ENCODE measurements at places on chromosomes 2 and 18. TPM values are rescaled to one million over a fixed set of nuclear protein-coding genes. Genes with fewer than 3 reads are reported as not detected.

- no peak for DNase-seq
Observed at GRCh38 chr2:85648619-85649018, 19.4 kb downstream of the SFTPB start.

- DNase-seq, result peak; percentile 53
Observed at GRCh38 chr2:34570266-34570872, 971.3 kb upstream of the FAM98A start.

DNA sequence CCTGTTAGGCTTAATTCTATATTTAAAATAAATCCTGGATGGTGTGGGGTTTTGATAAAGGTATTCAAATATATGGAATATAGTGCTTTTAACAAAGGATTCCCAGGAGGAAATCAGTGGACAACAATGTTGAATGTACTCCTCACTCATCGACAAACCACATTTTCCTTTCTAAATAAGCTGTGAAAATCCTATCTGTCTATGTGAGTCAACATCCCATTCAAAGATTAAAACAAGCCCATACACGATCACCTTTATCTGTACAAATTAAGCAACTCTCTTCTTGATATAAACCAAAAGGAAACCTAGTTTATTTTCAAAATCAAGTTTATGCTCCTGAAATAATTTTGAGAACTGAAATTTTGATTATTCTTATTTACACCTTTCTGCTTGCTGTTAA, 153.4 kb downstream of the ERBB4 start:
- DNase-seq, result no peak

GRCh38 chr2:86577817-86578456, 14.7 kb upstream of the CHMP3 start:
- DNase-seq, result no peak

- DNase-seq, result no peak
Observed at GRCh38 chr2:191641609-191642008, 36.3 kb upstream of the NABP1 start.

DNA sequence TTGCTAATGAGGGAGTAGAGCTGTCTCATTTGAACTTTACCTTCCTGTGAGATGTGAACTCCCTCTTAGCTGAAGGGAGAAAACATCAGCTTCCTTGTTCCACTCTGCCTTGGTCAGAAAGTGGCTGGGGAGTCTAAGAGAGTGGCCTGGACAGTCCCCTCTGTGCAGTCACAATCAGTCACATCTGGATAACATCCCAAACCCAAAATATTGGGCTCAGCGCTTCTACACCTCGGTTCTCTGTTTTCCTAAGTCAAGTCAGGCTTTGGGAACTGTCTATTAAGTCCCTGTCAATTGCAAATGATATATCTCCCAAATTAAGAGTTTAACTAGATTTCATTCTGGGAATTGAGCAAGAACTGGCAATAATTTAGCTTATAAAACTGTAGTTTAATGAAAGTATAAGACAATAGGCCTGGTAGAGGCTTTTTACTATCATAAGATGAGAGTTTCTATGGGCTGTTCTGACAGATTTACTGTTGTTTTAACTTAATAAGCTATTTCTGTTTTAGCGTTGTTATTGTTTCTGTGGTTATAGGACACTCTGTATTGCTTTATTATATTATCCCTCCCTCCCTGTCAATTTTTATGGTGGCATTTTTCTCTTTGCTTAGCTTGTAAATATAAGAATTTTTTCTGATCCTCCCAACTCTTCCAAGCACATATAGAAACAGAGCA, 135.1 kb upstream of the LHCGR start:
- no peak for DNase-seq

DNA sequence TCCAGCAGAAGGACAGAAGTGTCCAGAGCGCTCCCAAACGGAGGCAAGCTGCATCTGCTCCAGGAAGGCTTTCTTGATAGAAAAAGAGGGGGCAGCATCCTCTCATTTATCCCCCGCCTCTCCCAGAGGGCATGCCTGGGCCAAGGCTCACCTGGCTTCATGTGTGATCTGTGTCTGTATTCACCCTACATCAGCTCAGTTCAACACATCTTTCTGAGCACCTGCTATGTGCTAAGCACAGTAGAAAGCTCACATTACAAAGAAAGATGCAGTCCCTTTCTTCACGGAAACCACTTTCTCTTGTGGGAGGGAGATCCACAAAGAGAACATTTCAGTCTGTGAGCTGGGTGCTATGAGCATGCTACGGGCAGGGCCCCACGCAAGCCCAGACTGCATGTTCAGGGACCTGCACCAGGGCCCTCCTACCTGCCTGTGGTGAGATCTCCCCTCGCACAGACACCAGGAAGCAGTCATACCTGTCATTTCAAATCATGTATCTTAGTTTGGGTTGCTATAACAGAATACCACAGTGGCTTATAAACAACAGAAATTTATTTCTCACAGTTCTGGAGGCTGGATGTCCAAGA, 90.7 kb downstream of the PDCL3 start:
- no peak for DNase-seq

- no peak for DNase-seq
Observed at GRCh38 chr18:9066817-9067306, 35.6 kb upstream of the NDUFV2 start.

GRCh38 chr2:8461341-8461740, 220.5 kb upstream of the ID2 start:
- no peak for DNase-seq

DNA sequence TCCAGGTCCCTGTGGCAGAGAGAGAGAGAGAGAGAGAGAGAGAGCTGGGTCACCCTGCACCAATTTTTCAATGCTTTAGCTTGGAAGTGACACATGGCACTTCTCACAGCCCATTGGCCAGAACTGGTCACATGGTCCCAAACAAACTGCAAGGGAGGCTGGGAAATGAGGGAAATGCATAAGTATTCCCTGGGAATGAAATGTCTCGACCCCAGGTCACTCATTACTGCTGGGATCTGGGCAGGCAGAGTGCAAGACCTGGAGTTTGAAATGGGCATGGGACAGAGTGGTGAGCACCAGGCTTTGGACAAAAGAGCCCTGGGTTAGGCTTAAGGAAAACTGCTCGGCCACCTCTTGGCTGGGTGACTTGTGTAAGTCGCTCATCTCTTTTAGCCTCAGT, 37.0 kb downstream of the SMAD7 start:
- DNase-seq, result no peak

- no peak for DNase-seq
Observed at GRCh38 chr18:9914334-9914583, 443 bp downstream of the VAPA start.

DNA sequence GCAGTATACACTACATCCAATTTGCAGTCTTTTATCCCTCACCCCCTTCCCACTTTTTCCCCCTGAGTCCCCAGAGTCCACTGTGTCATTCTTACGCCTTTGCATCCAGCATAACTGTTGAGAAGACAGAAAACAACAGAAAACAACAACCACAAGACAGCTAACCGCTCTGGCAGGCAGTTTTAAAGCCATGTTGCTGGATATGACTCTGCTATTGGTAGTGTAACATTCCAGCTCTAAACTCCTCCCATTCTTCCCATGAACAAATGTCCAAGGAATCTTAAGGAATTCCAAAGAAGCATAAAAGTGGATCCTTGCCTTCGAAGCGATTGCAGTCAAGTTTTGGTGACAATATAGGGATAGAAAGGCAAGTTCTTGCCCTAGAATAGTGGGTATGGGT, 599.1 kb downstream of the NYAP2 start:
- DNase-seq, result no peak

GRCh38 chr18:38557006-38557405, 991.4 kb upstream of the CELF4 start:
- no peak for DNase-seq

- DNase-seq, result no peak
Observed at GRCh38 chr2:3025984-3026383, 351.6 kb downstream of the EIPR1 start.

- no peak for DNase-seq
Observed at GRCh38 chr18:13635046-13635445, 91.3 kb downstream of the FAM210A start.

DNA sequence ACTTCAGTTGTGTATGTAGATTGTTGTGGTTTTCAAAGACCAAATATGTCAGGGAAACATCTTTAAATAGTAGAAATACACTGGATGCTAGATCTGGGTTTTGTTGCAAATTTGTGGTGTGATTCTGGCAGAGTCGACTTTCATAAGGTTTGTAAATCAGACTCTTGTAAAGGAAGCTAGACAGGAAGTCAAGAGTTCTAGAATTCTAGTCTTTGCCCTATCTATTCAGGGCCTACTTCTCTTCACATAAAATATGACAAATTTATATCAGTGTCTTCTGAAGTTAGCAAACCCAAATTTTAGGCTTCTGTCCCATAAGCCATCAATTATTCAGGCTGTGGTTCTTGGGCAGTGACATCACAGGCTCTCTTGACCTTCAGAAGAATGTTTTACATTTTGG, 1579.2 kb upstream of the PIK3C3 start:
- DNase-seq, result no peak

DNA sequence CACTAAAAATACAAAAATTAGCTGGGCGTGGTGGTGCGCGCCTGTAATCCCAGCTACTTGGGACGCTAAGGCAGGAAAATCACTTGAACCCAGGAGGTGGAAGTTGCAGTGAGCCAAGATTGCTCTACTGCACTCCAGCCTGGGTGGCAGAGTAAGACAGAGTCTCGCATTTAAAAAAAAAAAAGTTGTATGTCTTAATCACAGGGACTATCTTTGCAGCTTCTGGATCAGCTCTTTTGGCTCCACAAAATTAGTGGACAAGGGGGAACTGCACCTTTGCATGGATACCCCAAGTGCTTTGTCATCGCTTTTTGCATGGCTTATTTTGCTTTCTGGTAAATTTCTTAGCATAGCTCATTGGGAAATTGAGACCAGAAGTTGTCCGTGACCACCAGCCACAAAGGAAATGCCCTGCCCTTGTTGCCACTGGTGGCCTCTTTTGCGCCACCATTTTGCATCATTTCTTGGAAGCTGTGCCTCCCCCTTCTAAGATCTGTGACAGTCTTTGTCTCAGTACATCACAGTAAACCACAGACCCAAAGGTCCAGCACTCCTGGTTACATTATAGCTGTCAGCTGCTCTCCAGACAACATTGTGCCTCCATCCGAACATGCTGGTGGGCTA, 43.9 kb upstream of the PCBP1 start:
- no peak for DNase-seq

DNA sequence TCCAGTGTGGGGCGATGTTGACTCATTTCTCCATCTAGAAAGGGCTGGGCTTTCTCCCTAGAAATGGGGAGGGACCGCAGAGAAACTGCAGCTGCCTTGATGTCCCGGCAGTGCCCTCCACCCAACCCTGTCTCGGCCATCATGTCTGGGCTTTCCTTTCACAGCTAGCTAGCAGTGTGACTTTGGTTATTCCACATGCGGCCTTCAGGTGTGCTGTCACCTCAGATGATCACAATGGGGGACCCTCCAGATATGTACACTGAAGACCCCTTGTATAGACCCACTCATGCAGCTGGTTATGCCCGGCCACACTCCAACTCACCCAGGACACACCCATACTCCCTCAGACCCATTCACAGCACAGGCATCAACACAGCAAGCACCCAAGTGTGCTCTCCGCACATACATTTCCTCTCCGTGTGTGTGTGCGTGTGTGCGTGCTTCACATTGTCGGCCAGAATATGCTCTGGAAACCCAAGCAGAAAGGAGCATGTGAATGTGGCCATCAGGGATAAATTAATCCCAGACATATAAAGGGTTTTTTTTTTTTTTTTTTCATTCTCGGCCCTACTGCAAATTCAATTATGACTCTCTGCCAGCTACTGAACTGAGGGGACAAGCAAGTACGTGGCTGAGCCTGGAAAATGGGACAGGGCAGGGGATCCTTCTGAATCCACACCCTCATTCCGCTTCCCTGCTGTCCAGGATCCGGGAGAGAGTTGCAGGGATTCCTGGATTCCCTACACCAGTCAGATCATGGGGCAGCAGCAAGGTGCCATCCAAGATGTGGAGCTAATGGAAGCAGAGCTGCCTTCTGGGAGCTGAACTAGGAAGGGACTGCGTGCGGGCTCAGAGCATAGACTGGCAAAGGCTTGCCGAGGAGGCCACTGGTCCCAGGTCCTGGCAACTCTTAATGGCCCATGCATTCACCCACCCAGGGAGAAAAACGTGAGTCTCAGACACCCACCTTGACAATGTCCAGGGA, 240.2 kb downstream of the DYSF start:
- peak; percentile 17 for DNase-seq

GRCh38 chr2:162926907-162927306, 88.3 kb upstream of the KCNH7 start:
- no peak for DNase-seq

DNA sequence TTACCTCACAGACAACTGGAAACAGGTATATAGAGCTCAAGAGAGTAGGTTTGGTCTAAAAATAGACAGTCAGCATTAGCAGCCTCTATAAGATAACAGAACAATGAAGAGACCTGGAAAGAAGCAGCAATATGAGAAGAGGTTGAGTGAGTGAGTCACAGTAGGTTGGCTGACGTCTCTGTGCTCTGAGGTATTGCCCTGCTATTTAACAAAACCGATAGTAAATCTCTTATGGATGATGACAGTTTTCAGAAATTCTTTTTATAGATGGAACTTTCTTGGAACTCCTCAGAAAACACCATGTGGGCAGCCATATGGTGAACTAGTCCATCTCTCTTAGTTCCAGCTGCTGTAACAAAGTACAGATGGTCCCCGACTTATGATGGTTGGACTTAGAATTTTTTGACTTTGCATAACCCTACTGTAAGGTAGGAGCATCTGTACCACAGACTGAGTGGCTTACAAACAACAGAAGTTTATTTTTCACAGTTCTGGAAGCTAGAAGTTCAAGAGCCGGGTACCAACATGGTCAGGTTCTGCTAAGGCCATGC, 123.5 kb downstream of the MBD2 start:
- DNase-seq, result no peak

- no peak for DNase-seq
Observed at GRCh38 chr2:66854298-66854697, 419.4 kb downstream of the MEIS1 start.

DNA sequence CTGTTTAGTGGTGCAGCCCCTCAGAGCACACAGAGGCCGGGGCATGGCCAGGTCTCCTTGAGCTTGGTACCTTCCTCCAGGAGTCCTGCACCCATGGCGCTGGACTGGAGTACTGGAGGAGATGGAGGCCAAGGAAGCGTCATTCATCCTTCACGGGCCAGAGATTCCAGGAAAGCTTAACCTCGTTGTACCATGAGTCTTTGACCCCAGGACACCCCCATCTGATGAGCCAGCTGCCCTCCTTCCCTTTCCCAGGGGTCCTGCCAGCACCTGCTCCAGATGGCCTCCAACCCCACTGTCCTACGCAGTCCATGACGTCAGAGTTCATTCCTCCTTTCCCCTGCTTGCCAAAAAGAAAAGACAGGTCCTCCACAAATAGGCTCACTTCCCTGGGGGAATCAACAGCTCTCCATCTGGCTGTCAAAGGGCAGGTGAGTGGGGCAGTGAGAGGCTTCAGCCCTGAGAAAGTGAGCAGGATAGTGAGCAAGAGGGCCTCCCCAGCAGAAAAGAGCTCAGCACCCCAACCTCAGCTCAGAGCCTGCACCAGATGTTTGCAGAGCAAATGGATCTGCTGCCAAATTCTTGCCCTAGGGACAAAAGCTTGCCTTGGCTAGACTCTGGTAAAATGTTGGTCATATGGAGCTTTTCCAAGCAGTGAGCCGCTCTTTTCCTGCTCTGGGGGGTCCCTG, 4.5 kb upstream of the NPPC start:
- no peak for DNase-seq

The COL5A2 gene
- 58.5 TPM for total RNA-seq

The FAM237A gene
- not detected for total RNA-seq

The MAP3K19 gene
- total RNA-seq, result not detected

The DES gene
- total RNA-seq, result 359 TPM

The KYNU gene
- total RNA-seq, result 1.7 TPM

The LBX2 gene
- total RNA-seq, result 1.5 TPM

The TSGA10 gene
- 8.8 TPM for total RNA-seq

The ABCG8 gene
- 0.87 TPM for total RNA-seq

The DOK6 gene
- 0.72 TPM for total RNA-seq

The ST8SIA5 gene
- total RNA-seq, result 0.24 TPM

The HADHB gene
- total RNA-seq, result 144 TPM
